ENCODE measurements at places on chromosomes 12 and 14.
A peak's percentile ranks its signal among the peaks of the same experiment; 100 is the strongest.

DNA sequence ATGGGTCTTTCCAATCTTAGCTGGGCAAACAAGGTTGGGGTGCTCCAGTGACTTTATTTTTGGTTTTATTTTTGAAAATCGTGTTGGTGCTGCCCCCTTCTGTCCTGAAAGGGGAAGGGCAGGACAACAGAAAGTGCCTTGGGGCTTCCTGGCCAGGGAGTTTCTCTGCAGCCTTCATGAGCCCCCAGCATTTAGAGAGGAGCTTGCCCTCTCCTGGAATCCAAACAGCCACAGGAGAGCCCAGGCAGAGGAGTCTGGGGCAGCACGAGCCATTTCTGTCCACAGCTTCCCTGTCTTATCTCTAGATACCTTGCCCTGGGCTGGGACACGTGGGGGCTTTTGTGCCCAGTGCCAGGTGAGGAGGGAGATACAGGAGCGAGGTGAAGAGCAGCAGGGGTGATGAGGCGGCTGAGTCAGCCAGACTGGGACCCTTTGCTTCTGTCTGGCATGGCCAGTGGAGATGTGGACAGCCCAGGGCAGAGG, 4.4 kb upstream of the C1RL start:
- DNase-seq, result no peak

DNA sequence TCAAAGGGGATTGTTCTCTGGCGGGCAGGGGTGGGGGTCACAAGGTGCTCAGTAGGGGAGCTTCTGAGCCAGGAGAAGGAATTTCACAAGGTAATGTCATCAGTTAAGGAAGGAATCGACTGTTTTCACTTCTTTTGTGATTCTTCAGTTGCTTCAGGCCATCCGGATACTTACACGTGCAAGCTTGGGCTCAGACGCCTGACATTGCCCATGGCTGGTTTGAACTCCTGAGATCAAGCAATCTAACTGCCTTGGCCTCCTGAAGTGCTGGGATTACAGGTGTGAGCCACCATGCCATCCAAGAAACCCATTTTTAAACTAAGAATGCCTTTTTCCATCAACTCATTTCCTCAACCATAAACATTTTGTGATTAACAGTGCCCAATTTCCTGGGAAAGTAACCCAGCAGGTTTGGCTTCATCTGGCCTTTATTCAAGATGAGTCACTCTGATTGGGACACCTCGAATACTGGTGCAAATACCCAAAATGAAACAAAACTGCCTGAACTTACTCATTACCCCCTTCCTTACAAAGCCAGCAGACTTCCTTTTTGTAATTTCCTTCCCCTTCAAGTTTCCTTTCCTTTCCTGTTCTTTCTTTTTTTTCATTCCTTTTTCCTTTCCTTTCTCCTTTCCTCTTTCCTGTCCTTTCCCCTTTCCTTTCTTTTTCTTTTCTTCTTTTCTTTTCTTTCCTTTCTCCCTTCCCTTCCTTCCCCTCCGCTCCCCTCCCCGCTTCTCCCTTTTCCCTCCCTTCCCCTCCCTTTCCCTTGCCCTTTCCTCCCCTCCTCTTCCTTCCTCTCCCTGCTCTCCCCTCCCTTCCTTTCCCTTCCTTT, 10.2 kb upstream of the RNASE10 start:
- no peak for DNase-seq

DNA sequence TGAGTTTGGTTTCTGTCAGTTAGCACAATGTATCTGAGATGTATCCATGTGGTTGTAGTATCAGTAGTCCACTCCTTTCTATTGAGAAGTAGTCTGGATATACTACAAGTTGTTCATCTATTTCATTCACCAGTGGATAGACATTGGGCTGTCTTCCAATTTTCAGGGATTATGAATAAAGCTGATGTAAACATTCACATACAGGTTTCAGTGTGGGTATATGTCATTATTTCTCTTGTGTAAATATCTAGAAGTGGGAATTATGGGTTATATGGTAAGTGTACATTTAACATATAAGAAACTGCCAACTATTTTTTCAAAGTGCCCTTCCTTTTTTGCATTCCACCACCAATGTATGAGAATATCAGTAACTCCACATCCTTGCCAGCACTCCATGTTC, 35.9 kb downstream of the PHLDA1 start:
- no peak for DNase-seq

- DNase-seq, result no peak
Observed at GRCh38 chr12:111073370-111073769, 153.0 kb upstream of the MYL2 start.

- no peak for DNase-seq
Observed at GRCh38 chr14:58912287-58912686, 274.5 kb downstream of the DACT1 start.

DNA sequence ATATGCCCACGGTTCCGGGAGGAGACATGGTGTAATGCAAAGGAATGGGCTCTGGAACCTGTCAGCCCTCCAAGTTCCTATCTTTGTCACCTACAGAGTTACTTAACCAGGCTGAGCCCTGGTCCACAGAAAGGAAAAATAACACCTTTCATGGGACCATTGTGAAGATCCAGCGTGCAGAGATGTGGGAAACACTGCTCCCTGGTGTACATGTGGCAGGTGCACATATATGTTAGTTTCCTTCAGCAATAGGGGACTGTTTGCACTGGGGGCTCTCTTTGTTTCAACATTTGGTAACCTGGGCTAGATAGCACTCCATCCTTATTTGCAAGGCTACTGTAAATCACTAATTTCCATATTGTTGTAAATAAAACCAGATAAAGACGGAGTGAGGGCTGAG, 72.3 kb downstream of the ANO2 start:
- DNase-seq, result no peak

DNA sequence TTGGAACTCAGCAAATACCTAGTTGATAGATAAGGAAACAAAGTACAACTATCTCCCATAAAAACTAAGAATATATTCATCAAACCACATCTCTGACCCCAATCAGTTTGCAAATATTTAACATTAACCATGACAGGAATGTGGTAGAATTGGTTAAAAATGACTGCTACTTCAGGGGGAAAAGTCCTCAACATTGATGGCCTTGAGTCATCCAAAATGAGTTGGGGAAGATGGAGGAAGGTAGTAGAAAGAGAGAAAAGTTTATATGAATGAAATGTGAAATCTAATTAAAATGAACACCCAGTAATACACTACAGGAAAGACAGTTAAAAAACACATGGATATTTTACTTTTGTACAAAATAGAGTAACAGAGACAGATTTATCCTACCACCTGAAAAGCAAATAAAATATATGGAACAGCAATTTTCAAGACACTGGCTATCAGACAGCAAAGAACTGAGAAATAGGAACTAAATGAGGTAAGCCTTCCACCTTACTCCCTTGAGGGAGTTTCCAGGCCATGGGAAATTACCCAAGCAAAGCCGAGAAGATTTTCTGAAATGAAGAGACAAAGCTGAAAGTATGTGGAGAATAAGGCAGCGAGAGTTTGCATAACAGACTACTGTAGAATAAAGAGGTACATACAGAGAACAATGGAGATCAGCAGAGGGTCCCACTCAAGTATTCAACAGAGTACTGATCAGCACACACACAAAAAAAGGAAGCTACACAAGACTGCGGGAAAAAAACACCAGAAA, 49.6 kb downstream of the TC2N start:
- no peak for DNase-seq

DNA sequence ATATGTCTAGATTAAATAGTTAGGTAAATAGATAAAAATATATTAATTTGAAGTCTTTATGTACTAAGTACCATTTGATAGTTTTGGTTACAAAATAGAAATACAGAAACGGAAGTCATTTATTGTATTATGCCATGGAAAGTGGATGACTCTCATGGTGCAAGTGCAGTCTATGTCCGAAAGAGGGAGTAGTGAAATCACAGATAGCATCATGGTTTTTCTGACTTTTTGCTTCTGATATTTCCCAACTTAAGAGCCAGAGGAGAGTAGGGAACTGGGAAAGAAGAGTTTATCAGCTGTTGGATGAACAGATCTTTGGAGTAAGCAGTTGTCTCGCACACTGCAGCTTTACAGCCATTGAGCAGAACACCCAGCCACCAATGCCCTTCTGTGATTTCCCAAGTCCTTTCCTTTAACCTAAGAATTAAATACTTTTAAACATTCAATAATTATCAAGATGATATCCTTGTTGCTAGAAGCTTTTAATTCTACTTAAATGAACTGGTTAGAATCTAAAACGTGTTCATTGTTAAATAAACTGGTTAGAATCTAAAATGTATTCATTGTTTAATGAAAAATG, 18.4 kb upstream of the SRGAP1 start:
- DNase-seq, result peak; percentile 80

- no peak for DNase-seq
Observed at GRCh38 chr14:80213602-80214001, 2.3 kb upstream of the DIO2 start.

GRCh38 chr14:93186466-93186865, 1.3 kb downstream of the LYSET start:
- DNase-seq, result no peak

- no peak for DNase-seq
Observed at GRCh38 chr12:89899651-89900050, 191.0 kb upstream of the ATP2B1 start.

DNA sequence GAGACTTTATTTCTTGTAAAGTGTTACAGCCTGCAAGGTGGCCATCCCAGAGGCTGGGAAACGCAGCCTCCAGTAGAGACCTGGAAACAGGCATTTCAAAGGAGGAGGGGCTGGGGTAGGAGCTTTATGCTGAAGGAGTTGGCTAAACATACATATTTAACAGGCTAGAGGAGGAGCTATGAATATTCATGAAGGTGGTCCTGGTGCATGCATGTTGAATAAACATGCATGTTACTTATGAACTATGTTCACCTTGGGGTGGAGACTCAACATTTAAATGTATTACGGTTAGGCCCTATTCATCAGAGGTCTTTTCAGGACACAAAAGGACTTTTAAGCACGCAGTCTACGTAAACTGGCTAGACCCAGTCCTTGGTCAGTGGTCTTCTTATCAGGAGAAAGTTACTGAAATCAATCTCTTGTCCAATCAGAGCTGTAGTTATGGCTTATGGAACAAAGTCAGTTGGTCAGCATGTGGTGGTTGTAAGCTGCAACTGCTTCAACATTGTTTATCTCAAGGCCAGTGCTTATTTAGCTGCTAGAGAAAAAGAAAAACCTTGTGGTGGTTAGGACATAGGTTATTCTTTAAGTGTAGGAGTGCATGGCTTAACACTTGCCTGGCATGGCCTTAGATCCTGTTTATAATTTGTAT, 11.4 kb upstream of the ARF6 start:
- DNase-seq, result no peak

DNA sequence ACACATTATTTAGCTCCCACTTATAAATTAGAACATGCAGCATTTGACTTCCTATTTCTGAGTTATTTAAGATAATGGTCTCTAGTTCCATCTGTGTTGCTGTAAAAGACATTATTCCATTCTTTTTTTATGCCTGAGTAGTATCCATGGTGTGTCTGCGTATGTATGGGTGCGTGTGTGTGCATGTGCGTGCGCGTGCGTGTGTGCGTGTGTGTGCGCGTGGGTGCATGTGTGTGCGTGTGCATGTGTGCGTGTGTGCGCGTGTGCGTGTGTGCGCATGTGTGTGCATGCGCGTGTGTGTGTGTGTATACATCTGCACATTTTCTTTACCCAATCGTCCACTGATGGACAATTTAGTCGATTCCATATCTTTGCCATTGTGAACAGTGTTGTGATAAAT, 479.4 kb upstream of the TMEM132C start:
- DNase-seq, result no peak

DNA sequence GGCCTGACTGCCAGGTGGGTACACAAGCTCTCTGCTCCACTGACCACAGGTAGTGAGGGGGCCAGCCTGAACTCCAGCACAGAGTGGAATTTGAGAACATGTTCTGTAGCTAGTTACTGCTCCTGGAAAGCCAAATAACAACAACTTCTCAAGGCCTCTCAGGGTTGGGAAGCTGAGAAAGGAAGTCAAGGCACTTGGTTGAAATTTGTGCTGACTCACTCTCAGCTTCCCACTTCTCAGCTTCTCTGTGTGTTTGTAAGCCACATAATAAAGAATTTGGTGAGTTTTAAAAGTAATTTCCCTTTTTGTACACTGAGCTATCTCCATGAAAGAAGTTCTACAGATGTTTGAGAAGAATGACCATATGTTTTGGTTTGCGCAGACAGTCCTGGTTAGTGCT, 234.9 kb downstream of the KTN1 start:
- DNase-seq, result no peak

GRCh38 chr12:110249716-110250225, 31.3 kb upstream of the ATP2A2 start:
- DNase-seq, result no peak

All from T47D (cell line).